CD4-positive, alpha-beta T cell treated with Interferon gamma for 1 hour (primary cell): ENCODE measurements at places on chromosomes 13 and 19.

DNA sequence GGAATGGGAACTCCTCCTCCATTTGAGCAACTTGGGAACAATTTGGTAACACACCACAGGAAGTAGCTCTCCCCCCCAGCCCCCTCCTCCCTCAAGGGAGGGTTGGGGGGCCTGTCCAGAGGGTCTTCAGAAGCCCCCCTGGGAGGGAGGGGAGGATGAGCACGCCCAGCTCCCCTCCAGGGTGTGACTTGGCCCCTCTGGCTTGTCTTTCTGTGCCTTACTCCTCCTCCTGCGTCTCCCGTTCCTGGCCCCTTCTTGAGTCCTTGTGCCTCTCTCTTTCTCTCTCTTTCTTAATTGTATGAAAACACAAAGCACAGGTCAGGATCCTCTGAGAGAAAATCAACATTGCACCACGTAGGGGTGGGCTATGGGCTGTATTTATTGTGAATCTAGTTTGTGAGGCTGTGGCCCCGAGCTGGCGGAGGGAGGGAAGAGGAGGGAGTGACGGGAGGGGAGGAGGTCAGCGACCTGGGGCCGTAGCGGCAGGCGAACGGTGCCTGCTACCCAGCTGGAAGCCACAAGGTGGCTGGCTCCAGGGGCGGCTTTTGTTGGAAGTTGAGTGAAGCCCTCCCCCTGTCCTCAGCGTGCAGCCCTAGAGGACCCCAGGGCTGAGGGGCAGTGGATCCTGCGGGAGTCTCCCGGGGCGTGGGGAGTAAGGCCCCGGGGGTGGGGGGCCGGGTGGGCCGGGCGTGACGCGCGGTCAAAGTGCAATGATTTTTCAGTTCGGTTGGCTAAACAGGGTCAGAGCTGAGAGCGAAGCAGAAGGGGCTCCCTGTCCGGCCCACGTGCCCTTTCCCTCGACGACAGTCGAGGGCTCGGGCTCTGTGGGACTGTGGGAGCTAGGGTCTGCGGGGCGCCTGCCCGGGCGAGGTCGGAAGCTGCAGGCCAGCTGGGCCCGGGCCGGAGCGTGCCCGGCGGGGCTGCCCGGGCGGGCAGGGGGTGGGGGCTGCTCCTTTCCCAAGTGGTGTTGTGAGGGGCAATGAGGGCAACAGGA is 6.4 kb downstream of the LYL1 start:
- DNase-seq, result no peak

DNA sequence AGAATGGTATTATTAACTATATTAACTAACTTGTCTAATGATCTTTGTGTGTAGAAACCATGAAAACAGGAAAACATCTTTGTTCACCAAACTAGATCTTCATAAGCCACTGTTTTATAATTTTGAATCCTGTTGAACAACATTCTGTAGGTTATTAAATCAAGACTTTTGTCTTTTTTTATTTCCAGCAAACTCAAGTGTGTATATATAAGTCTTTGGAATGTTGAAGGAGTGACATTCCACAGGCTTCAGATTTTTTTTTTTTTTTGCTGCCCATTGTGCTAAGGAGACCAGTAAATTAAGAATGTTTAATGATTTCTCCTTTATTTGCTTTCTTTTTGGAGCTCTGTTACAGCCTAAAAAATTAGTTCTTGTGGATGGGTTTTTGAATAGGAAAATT is 89.6 kb downstream of the LMO7 start:
- no peak for DNase-seq

DNA sequence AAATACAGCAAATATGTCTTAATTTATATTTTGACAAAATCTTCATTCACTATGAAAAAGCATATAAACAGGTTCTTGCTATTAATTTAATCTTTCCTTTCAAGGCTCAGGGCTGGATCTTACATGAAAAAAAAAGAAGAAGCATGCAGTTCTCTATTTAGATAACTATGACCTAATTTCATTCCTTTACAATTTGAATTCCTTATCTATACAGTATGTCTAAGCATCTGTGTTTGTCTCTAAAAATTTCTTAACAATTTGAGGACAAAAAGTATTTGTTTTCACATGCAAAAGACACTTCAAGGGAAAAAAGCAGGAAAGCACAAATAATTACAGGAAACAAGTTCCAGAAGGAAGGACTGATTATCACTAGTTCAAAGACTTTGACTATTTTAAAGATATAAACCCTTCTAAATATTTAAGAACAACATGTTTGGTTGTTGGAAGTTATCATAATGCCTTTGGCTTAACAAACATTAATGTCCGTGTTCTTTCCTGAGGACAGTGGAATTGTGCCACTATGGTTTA is 157.5 kb downstream of the TBC1D4 start:
- no peak for DNase-seq

GRCh38 chr19:55242517-55242916 is 14.0 kb upstream of the TMEM86B start:
- no peak for DNase-seq

- DNase-seq, result no peak
These were observed 9.7 kb downstream of the PTBP1 start for GRCh38 chr19:806815-807421.
